ENCODE measurements at places on chromosomes 16 and 17.

GRCh38 chr17:74369221-74369620 lies 1.9 kb downstream of the GPR142 start:
- no peak for DNase-seq

DNA sequence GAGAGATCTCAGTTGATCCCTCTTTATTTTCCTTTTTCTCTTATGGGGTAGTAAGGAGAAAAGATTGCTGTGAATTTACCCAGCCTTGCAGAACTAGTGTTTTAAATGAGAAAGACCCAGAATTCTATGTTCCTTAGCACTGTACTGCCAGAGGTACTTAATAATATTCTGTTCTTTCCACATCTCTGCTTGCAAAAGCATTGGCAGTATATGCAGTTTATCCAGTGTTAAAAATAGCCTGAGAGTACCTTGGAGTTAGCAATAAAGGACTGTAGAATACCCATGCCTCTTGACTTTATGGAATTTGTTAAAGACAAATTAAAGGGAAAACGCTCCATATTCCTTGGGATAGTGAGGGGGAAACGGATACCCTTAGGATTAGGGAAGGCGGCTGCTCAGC lies 11.9 kb downstream of the SLC7A6 start:
- DNase-seq = no peak

DNA sequence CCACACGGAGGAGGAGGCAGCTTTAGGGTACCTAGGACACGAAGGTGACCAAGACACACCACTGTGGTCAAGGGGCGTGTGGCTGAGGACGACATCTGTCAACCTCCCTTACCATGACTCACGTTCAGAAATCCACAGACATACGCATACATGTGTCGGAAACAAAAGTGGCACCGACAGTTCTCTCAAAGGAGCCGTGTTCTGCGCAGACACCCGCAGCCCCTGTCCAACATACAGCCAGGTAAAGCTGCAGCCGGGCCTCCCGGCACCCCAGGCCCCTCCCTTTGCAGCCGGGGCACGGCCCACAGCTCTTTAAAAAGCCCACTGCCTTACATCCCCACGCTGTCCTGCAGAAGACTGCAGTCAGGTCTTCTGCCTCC lies 40.5 kb upstream of the KLHDC4 start:
- no peak for DNase-seq

DNA sequence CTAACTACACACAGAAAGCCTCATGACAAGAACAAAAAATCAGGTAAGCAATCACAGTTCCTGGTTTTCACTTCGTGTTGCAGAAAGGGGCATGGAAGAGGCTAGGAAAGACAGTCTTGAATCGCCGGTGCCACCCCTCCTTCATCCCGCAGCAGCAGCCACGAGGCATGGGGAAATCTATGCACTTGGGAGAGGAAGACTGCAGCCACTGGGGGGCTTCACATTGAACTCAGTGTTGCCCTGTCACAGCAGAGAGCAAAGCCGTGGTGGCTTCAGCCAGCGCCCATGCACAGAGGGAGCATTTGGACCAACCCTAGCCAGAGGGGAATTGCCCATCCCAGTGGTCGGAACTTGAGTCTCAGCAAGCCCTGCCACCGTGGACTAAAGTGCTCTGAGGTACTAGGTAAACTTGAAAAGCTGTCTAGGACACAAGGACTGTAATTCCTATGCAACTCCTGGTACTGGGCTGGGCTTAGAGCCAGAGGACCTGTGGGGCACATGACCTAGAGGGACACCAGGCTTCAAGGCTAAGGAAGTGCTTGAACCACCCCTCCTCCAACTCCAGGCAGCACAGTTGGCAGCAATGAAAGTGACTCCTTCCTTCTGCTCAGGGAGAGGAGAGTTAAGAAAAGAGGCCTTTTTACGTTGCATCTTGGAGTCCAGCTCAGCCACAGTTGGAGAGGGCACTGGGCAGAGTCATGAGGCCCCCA lies 35.2 kb upstream of the ATP2C2 start:
- no peak for DNase-seq

GRCh38 chr17:50868602-50869001 lies 2.4 kb upstream of the TOB1 start:
- no peak for DNase-seq

DNA sequence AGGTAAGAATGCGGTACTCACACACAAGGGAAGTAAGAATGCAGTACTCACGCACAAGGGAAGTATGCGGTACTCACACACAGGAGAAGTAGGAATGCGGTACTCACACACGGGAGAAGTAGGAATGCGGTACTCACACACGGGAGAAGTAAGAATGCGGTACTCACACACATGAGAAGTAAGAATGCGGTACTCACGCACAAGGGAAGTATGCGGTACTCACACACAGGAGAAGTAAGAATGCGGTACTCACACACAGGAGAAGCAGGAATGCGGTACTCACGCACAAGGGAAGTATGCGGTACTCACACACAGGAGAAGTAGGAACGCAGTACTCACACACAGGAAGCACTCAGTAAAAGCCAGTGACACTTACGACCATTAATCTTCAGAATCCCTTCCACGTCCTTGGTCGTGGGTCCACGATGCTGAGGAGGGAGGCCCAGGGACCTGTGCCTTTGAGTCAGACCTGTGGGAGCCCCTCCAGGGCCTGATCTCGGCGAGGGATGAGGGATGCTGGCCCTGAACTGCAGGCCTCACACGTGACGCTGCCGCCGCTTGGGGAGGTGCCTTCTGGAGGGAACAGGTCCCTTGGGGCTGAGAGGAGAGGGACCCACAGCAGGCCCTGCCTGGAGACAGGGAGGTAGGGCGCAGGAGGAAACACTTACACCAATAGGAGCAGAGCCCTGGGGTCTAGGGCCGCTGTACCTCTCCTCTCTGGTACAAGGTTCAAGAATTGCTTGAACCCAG lies 20.2 kb downstream of the ABR start:
- no peak for DNase-seq

GRCh38 chr17:27862004-27862403 lies 31.2 kb downstream of the LYRM9 start:
- DNase-seq = no peak

- no peak for DNase-seq
These were observed 933 bp downstream of the CCR7 start for GRCh38 chr17:40564195-40564882.

GRCh38 chr17:72099919-72100318 lies 20.9 kb upstream of the SOX9 start:
- DNase-seq = no peak

DNA sequence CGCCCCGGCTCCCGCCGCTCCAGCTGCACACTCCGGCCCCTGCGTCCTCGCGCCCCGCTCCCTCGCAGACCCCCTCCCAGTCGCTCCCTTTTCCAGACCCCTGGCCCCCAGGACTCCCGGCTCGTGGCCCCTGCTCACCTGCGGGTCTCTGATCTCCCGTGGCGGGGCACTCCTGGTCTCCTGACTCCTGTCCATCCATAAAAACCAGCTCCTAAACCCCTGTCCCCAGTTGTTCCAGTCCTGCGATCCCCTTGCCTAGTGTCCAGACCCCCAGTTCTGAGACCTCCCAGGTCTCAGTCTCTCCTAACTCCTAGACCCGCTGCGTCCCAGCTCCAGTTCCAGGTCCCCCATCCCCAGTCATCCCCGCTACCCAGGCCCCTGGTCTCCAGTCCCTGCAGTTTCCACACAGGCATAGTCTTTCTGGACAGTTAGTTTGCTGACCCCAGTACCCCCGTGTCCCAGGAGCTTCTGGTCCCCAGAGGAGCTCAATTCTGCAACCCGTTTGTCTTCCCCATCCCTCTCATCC lies 379 bp downstream of the SNX29 start:
- no peak for DNase-seq

GRCh38 chr17:77690271-77691161 lies 268.0 kb upstream of the TNRC6C start:
- DNase-seq = no peak

DNA sequence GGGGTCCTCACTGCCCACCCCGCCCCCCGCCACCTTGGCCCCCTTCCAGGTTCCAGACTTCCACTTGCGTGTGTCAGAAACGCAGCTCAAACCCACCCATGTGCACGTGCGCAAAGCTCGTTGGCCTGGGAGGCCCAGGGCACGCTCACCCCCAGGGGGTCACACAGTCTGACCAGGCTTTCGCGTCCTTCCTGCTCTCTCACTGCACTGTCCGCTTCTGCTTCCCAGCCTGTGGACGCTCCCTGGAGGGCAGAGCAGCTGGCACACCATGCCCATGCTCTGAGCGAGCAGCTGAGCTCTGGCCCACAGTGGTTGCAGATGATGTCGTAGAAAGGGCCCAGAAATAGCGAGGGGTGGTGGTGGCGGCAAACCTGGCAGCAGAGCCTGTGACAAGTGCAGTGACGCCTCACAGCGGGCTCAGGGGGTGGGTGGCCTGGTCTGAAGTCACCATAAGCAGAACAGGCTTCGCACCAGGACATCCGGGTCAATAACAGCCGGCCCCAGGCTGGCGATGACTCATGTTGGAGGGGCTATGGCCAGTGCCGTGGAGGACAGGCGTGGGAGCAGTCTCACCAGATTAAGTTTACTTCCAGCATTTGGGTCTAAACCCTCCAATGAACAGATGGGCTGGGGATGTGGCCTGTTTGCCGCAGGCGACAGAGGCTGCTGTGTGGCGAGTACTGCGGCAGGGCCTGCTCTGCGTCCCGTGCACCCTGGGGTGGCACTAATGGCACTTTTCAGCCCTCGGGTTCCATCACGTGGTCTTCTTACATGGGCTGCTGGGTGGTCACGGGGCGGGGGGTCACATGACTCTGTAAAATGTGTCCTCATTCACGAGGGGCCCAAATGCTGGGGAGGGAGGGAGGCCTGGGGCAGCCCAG lies 49.0 kb downstream of the NT5M start:
- no peak for DNase-seq

DNA sequence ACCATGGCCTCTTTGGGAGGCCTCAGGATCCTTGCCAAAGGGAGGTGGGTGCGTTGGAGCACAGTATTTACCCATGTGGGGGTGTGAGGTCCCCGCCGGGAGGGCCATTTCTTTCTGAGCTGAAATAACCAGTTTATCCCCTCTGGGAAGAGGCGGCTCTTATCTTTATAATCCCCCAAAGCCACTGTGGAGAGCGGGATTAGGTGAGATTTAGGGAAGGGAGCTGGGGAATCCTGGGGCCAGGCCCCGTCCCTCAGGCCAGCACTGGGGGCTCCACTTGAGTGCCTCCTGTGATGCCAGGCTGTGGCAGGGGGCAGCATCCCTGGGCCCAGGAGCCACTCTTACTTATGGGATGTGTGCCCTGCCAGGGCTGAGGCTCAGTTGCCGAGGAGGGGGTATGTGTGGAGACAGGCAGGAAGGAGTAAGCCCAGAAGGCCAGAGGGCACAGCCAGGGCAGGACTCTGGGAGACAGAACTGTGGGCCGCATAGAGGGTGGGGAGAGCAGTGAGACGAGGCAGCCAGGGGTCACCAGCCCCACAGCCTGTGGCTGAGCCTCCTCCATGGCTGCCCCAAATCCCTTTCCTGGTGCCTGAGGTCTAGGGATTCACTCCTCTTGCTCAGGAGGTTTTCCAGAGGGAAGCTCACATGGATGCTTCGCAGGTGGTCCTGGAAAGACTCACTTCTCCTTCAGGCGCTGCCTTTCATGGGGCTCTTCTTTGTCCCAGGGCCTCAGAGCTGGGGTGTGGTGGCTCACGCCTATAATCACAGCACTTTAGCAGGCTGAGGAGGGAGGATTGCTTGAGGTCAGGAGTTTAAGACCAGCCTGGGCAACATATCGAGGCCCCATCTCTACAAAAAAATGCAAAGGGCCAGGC lies 25.0 kb downstream of the TMEM94 start:
- DNase-seq = no peak

DNA sequence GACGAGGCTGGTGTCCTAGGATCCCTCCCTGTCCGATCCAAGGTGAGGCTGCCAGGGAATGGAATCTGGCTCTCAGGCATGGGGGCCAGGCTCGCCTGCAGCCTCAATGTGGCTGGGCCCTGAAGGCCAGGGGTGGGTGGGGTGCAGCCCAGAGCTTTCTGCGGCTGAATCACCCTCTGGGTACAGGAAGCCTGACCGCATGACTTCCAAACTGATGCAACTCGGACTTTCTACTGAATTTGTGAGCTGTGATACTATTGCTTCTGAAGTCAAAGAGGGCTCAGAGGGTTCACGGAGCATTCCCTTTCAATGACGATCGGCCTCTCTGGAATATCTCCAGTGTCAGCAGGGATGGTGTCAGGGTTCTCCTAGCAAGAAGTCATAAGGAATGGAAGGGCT lies 123.7 kb downstream of the METRNL start:
- DNase-seq = no peak

GRCh38 chr16:85465328-85466303 lies 147.5 kb upstream of the GSE1 start:
- DNase-seq = no peak

DNA sequence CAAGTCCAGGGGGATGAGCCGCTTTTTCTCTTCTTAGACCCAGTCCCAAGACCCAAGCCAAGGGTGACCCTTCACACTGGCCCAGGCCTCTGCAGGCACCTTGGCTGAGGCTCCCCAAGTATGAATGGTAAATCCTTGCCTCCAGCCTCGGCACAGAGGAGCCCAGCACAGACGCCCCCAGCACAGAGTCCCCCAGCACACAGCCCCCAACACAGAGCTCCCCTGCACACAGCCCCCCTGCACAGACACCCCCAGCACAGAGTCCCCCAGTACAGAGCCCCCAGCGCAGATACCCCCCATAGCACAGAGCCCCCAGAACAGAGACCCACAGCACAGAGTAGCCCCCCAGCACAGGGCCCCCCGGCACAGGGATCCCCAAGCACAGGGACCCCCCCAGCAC lies 1.0 kb upstream of the MCRIP2 start:
- no peak for DNase-seq

- peak; percentile 81 for DNase-seq
These were observed 878 bp downstream of the HEXIM1 start for GRCh38 chr17:45149037-45149668.

DNA sequence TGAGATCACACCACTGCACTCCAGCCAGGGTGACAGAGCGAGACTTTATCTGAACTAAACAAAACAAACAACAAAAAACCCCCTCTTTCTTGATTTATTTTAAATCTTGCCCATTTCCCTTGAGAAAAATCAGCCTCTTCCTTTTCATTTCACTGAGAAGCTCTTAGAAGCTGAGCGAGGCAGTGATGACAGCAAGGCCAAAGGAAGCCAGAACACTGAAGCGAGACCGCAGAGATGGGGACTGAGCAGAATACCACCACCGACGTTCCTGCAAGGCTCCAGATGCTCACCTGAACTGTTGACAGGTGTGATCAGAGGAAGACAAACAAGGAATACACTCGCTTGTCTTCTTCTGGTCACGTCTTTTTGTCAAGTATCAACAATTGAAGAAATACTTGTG lies 30.5 kb upstream of the IRF8 start:
- DNase-seq = no peak

DNA sequence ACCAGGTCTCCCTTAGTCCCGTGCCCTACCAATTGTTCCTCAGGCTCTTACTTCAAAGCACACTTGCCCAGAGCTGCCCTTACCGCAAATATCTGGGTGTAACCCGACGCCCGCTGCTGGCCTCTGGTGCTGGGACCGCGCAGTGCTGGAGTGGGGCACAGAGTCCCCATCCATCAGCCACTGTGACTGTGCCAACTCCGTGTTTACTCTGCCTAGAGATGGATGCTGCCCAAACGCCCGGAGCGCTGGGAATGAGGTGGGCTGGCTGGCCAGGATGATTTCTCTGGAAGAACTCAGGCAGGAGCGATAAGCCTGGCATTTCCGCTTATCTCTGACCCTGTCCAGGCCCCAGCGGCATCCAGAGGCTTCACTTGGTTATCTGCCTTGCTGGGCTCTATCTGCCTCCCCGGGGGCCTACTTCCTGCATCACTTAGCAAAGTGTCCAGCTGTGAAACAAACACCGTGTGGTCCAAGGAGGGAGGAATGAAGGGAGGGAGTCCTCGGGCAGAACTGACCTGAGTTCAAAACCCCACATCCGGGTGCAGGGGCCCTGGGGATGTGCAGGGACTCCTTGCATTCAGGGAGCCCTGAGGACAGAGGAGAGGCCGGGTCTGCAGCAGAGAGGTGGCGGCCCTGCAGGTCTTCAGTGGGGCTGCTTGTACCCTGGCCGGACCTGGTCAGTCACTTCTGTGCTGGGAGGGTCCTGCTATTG lies 9.4 kb upstream of the MYLK3 start:
- DNase-seq = no peak
